ENCODE measurements at places on chromosomes 2 and 18.

DNA sequence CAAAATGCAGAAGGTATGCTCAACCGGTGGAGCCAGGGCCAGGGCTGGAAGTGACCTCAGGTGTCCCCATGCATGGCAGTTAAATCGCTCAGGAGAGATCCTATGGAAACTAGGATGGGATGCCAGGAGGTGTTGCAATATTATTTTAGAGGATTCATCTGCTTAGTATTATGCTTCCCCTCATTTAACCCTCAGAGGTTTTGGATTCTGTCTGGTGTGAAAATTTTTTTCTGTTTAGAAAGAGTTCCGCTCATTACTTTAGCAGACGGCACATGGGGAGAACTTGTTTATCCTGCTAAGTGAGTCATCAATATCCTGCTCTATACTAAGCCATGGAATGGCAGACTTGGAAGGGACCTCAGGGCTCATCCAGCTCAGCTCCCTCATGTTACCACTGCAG, 42.5 kb downstream of the TRIB2 start:
- peak; percentile 97 for DNase-seq

DNA sequence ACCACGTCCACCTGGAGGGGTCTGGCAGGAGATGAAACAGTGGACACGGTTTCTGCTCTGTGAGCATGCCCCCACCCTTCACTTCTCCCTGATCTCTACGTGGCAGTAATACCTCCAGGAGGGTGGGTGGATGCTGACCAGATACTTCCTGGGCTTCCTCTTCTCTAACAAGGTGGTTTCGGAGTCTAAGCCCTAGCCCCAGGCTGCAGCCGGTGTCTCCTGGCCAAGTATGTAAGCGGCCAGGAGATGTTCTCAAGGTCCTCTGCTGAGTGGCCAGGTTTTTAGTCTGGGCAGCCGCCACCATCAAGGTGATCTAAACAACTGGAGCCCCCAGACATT, 101.8 kb upstream of the ASB18 start:
- no peak for DNase-seq

DNA sequence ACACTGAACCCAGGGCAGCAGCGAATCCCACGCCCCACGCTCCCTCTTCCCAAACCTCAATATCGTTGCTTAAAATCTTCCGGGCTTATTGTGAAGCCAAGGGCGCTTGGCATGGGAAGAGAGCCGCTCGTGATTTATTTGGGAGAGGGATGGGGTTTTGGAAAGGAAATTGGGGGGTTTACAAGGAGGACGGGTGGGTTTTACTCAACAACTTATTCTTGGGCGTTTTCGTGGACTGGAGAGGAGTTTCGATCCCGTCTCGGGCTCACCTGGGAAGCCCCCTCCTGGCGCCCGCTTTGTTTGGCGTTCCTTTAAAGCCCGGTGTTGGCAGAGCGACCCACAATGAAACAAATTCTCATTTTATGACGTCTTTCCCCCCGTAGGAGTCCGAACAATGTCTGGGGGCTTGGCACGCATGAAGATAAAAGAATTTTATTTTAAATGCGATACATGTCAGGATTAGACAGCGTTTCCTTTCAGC, 135.3 kb downstream of the INSIG2 start:
- DNase-seq = peak; percentile 31

DNA sequence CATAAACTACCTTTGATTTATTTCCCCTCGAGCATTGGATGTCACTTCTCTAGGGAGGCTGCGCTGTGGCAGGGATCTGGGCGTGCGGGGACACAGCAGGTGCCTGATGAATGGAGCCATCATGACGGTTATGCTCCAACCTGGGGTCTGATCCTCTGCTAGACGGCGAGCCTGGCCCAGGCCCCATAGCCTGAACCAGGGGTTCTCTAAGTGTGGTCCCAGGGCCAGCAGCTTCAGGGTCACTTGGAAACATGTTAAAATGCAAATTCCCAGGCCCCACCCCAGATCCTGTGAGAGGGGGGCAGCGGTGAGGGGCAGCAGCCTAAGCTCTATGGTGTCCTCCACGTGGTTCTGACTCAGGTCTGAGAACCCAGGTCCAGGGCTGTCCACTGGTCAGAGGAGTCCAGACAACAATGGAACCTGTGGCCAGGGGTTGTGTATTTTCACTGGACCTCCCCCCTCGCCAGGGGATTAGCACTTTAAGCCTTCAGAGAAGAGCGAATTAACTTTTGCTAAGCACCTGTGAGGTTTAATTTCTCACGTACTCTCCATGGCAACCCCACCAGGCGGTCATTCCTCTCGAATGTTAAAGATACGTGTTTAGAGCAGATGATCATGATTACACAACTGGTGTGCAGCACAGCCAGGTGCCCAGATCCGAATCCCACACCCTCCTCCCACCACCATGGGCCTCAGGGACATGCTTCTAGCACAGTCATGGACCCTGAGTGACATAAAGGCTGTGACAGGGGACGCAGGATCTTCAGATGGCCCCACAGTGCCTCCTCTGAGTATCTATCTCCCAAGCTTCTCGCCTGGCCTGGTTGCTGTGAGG, 1.6 kb upstream of the ARHGEF4 start:
- DNase-seq = no peak

GRCh38 chr2:54723996-54724559, 616 bp downstream of the EML6 start:
- DNase-seq = peak; percentile 3

GRCh38 chr18:76018210-76018609, 476.8 kb downstream of the ZNF516 start:
- no peak for DNase-seq

DNA sequence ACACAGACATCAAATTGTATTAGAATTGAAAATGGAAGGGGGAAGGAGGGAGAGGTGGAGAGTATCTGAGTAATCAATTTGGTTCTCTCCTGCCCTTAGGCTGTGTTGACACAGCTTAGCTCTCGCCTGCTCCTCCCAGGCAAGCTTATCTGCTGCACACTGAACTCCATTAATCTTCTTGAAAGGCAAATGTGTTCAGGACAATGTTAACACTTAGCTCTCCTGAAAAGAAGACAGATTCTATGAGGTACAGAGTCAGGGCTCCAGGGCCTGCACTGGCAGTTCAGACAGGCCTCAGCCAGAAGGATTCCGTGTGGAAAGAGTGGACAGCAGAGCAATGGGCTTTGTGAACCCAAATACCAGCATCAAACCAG, 430.0 kb upstream of the TNP1 start:
- no peak for DNase-seq

DNA sequence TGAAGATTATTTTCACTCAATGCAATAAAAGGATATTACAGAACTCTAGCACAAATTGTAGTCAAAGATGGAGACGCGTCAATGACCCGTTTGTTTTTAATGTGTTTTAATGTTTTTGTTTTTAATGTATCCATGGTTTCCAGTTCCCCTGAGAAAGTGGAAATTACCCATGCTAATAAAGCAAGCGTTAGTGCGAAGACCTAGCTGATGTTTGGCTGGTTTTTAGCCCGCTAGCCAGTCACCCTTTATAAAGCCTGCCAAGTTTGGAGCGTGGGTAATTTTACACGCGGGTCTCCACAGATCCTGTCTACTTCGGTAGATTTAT, 430 bp upstream of the CHMP1B start:
- DNase-seq = peak; percentile 80

GRCh38 chr2:132936261-132936660, 266.3 kb upstream of the LYPD1 start:
- DNase-seq = peak; percentile 9

- DNase-seq = no peak
Measured at GRCh38 chr2:237720444-237720843, 78.1 kb upstream of the RBM44 start.

DNA sequence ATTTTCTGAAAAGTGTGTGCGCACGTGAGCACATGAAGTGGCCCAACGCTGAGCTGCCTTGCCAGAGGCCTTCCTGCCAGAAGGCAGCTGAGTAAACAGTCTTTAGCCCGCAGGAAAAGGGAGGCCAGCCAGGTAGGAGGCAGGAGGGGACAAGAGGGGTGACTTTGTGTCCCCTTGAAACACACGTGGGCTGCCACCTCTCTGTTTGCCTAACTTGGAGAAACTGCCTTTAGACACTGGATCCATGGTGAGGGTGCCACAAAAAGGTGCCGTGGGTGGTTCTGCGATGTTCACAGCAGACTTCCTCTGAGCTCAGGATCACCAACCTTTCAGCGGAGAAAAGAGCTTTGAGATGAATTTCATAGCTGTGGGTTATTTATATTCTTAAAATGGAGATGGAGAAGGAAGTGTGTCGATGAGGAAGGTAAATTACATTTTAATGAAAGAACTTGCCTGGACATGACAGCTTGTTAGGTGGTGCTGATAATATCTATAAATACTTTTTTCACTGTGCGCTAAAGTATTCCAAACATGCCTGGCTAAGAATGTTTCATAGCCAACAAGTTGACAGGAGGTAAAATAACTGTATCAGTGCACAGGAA, 36.6 kb upstream of the ASB1 start:
- no peak for DNase-seq

DNA sequence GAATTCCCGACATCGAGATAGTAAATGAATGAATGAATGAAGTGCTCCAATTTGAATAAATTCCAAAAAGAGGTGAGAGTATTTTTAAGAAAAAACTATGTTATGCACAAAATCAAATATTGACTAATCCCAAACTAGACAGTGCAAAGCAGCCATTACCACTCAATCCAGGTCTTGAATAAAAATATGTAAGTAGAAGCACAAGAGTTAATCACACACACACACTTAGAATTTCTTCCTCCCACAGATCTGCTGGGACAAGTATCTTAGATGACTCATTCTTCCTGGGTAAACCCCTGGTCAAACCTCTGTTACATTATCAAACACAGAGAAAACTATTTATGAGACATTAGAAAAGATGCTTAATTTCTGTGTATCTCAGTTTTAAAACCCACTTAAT, 102.0 kb downstream of the PLA2R1 start:
- peak; percentile 79 for DNase-seq

GRCh38 chr2:43958397-43959275, 37.2 kb downstream of the LRPPRC start:
- peak; percentile 4 for DNase-seq

DNA sequence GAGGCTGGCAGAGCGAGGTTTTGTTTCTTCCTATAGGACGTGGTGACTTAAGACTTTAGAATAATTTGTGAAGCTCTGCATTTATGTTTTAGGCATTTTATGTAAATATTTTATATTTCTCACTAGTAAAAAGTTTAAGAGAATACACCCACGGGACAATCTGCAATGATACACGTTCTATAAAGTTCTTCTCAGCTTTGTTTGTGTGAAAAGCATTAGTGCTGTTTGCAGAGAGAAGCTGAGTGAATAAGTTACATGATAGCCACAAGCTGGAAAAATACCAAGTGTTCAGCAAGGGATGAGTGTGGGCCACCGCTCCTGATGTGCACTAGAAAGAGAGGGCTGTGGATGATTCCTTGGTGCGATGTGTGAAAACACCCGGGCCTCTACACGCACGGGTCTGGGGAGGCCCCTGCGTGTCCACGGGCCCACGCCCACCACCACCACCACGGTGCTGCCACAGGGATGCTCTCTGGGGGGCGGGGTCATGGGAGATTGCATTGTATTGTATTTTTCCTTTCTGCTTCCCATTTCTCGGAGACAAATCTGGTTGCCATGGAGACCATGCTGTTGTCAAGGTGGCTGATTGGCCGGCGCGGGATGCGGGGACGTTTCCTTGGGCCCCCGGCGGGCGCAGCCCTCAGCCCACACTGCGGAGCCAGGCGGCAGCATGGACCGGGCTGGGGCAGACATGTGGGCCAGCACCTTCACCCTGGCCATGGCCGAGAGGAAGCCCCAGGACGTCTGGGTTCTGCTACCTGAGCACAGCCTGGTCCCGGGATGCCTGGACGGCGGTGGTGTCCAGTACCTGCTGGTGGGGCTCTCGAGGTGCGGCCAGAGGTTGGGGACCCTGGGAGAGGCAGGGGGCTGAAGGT, at the start of gene RTP5:
Gene RTP5, plus strand, starts transcription at position 643 of the 875 bp plus-strand sequence. Its CDS starts 28 bp downstream, at position 671.
- no peak for DNase-seq

- DNase-seq = no peak
Measured at GRCh38 chr2:107772353-107772752, 54.3 kb upstream of the RGPD4 start.

- no peak for DNase-seq
Measured at GRCh38 chr2:164224007-164224406, 397.3 kb downstream of the GRB14 start.

- DNase-seq = peak; percentile 4
Measured at GRCh38 chr18:11752116-11752911, 63.2 kb downstream of the GNAL start.

GRCh38 chr2:68714866-68715265, 19.7 kb upstream of the ARHGAP25 start:
- DNase-seq = no peak

- DNase-seq = no peak
Measured at GRCh38 chr2:22110244-22110651, 986.5 kb downstream of the TDRD15 start.

All from AG10803 (cell line).